ENCODE measurements at places on chromosomes 13 and 19.

GRCh38 chr13:106796280-106797047, 228.5 kb upstream of the ARGLU1 start:
- no peak for DNase-seq

DNA sequence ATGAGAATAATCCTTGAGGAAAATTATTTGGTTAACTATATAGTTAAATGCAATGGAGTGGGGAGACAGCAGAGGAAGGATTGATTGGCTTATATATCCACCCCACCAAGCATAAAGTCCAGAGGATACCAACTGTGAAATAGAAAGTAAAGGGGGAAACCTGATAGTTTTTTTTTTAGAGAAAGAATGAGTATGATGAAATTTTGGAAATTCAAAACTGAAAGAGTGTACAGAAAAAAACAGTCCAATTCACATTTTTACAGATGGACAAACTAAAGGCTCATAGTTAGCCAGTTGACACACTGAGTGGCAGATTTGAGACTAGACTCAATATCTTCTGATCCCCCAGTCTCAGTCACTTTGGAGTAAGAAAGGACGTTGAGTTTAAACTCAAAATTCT, 51.1 kb downstream of the FNDC3A start:
- no peak for DNase-seq

GRCh38 chr13:29458419-29458818, 137.1 kb downstream of the SLC7A1 start:
- DNase-seq = no peak

GRCh38 chr19:4327252-4327876, 11.3 kb downstream of the STAP2 start:
- DNase-seq = peak; percentile 52

- no peak for DNase-seq
Observed at GRCh38 chr13:54563286-54563685, 1534.7 kb downstream of the OLFM4 start.

- DNase-seq = no peak
Observed at GRCh38 chr13:51396352-51396751, 56.5 kb downstream of the INTS6 start.

DNA sequence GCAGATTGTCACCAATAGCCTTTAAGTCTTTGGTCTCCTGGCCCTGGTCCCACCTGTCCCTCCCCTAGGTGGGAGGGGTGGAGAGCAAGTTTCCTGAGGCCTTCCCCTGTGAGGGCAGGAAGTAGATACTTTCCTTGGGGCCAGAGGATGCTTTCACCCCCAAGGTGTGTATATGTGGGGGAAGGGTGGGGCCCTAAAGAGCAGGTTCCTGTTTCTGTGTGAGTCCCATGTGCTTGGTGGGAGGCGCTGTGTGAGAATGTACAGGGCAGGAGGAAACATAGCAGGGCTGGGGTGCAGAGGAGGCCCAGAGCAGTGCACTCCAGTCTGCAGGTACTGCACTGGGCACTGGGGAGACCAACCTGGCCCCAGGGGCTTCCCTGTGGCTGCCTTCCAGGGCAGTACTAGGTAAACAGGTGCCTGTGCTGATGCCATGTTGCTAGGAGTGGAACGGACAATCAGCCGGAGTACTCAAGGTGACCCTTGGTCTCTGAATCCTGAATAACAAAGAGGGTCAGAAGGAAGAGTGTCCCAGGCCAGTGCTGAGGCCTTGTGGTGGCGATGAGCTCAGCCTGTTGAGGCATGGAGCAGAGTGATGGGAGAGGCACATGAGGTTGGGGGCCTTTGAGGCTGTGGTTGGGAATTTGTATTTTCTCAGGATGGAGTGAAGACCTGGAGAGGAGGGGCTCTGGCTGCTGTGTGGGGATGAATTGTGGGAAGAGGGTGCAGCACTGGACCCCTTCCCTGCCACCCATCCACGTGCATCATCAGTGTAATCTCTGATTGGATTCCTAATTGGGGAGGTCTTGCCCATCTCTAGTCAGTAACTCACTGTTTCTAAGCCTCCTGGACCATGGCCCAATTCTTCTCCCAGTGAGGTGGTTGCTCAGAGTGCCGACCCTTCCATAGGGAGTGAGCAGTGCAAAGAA, 5.1 kb downstream of the EGLN2 start:
- DNase-seq = no peak

- DNase-seq = no peak
Observed at GRCh38 chr13:103395139-103395538, 328.9 kb upstream of the SLC10A2 start.

GRCh38 chr13:99501848-99502301, 603 bp downstream of the TM9SF2 start:
- no peak for DNase-seq

DNA sequence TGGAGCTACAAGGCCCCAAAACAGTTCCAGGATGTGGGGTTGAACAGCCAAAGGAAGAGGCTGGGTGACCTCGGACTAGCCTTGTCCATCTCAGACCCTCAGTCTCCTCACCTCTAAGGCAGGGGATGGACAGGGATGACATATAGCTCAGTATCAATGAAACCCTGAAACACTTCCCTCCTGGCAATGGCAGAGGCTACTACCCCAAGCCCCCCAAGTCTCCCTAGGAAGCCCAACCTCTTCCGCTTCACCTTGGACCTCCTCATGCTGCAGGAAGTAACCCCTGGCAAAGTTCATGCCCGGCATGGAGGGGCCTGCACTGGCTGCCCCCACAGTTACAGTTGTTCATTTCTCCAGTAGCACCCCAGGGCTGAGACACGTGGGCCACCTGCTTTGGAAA, 10.6 kb downstream of the CCDC97 start:
- no peak for DNase-seq

GRCh38 chr13:109977212-109977968, 191.0 kb upstream of the IRS2 start:
- DNase-seq = no peak

- no peak for DNase-seq
Observed at GRCh38 chr19:29598036-29598435, 8.0 kb upstream of the POP4 start.

DNA sequence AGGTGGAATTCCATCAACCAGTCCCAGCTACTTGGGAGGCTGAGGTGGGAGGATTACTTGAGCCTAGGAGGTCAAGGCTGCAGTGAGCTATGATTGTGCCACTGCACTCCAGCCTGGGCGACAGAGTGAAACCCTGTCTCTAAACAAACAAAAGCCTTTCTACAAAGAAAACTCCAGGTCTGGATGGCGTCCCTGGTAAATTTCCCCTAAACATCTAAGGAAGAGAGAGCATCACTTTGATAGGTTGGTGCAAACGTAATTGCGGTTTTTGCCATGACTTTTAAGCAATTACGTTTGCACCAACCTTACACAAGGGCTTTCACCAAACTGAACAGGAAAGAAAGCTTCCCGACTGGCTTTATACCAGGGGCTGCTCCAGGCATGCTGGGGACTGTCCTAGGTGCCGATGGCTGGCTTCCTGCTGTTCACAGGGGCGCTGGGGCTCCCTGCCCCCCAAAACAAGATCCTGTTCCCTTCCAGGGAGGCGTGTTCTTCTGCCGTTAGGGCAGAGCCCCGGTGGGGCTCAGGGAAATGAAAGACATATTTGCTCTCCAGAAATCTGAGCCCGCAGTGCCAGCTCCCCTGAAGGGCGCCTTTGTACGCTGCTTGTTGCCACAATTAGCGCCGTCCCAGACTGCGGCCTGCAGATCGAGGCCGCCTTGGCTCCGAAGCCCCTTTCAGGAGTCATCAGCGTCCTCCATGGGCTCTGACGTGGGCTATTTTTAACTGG, 38.7 kb upstream of the KLF2 start:
- DNase-seq = no peak

- DNase-seq = no peak
Observed at GRCh38 chr13:103883698-103884097, 817.5 kb upstream of the SLC10A2 start.

GRCh38 chr13:69579351-69579750, 528.3 kb upstream of the ATXN8OS start:
- no peak for DNase-seq

DNA sequence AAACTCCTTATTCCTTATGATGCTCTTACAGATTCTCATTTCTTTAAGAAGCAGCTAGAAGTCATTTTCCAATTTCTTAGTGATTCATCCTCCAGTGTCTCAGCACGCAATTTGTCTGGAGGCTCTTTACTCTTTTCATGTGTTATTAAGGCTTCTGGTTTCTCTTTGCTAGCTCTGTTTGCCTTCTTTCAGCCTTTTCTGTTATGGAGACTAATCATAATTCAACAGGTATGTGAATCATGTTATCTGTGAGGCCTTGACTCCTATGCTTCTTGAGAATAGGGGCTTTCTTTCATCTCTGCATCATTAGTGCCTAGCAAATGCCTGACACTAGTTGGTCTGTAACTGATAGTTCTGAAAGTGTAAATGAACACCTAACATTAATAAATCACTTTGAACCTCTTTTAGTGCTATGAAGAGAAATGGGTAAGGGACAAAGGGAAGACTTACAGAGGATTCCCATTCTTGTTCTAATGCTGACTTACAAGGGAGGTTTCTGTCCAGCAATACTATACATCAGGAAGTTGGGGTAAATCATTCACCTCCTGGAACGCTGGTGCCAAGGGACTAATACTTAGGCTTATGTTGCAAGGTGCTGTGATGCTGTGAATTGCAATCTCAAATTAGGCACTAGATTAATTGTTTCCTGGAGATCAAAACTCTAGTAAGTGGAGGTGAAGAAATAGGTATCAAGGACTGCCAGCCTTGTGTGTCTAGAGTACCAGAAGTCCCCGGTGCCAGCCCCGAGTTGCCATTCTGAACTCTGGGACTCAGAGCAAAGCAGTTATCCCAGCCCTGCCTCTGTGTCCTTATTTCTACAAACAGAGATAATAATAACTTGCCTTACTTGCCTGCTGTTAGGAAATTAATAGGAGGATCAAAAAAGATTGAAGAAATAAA, 265.6 kb downstream of the DCLK1 start:
- DNase-seq = no peak

GRCh38 chr13:95193509-95194230, 107.6 kb downstream of the ABCC4 start:
- DNase-seq = no peak
